Tracheal epithelial cell (primary cell): ENCODE measurements at places on chromosomes 12 and 14. TPM values are rescaled to one million over a fixed set of nuclear protein-coding genes. Genes with fewer than 3 reads are reported as not detected.

Gene FSCB
- total RNA-seq: not detected in 2 replicates

Gene ASB2
- total RNA-seq: under 0.01 and 1.9 TPM in 2 replicates

Gene ERO1A
- 258 and 454 TPM in 2 replicates for total RNA-seq

Gene IKZF4
- 0.24 TPM in 1 of 2 replicates, not detected in the other for total RNA-seq

Gene RD3L
- not detected in 2 replicates for total RNA-seq

Gene RAPGEF3
- 3.4 and 8.2 TPM in 2 replicates for total RNA-seq

Gene ST8SIA1
- total RNA-seq: 0.24 and 0.85 TPM in 2 replicates

Gene ESYT1
- 241 and 358 TPM in 2 replicates for total RNA-seq

Gene SMIM41
- not detected in 2 replicates for total RNA-seq

Gene KLRC2
- total RNA-seq: not detected in 2 replicates
